ENCODE measurements at places on chromosomes 2 and 18.

DNA sequence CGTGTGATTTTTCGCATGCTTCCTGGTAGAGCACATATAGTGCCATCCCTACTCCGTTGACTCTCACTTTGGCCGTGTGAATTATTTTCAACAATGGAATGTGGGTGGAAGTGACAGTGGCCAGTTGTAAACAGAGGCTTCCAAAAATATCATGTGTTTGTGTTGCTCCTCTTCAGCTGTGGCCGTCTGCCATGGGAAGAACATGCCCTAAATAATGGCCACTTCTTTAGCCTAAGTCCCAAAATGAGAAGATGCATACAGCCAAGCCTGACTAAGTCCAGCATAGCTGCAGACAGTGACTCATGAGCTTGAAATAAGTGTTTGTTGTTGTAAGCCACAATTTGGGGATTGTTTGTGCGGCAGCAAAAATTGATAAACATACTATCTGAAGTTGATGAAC lies 8.9 kb upstream of the GALNT1 start:
- DNase-seq: no peak

GRCh38 chr2:240508832-240509545 lies 48.8 kb downstream of the ANKMY1 start:
- no peak for DNase-seq

DNA sequence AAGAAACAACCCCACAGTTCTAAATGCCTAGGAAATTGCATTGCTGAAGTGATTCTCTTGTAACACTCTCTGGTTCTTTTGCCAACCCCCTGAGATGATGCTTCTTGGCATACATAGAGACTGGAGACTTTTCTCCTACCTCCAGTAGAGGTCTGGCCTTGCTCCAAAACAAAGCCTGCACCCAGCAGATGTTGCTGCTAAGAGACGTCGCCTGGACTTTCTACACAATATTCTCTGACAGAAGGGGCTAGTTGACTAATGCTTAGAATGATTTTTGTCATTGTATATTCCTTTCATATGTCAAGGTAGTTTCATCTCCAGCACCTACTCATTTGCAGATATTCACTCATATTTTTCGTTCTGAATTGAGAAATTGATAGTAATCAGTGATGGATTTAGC lies 24.6 kb downstream of the SOWAHC start:
- no peak for DNase-seq

DNA sequence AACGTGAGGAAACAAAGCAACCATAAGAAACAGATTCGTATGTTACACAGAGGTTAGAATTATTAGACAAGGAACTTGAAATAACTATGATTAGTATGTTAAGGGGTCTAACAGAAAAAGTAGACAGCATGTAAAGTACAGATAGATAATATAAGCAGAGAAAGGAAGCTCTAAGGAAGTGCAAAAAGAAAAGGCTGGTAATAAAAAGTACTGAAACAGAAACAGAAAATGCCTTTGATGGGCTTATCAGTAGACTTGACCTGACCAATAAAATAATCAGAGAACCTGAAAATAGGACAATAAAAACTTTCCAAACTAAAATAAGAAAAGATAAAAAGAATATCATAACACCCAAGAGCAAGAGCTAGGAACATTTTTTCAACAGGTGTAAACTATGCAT lies 225.8 kb downstream of the RND3 start:
- no peak for DNase-seq

DNA sequence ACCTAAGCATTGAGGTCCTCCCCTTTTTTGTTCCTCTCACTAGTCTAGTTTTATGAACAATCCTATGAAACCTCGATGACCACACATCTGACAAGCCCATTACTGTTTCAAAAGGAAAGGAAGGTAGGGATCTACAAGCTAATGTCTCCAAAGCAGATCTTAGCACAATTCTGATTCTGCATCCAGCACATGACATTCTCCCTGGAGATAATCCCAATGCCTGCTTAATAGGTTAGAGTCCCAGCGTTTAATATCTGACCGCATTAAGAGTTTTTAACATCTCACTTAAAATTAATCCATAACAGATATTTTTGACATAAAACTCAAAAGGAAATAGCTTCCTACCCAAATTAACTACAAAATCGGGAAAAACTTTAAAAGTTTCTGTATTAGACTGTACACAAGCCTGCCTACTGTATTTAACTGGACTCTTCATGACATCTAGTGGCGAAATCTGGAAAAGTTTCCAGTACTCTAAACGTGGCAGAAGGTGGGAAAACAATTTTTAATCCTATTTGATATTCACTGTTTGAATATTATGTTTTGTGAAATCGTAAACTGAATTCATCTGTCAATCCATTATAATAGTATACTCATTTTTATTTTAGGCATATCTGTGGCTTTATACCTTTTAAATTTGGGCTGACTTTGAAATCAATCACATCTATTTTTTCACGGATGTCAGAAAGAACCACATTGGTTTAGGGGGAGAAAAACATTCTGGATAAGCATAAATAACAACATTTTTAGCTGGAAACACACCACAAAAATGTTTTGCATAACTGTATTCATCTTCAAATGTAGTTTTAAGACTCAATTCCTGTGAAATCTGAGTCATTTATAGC lies 62.4 kb downstream of the TXNL1 start:
- DNase-seq: no peak

DNA sequence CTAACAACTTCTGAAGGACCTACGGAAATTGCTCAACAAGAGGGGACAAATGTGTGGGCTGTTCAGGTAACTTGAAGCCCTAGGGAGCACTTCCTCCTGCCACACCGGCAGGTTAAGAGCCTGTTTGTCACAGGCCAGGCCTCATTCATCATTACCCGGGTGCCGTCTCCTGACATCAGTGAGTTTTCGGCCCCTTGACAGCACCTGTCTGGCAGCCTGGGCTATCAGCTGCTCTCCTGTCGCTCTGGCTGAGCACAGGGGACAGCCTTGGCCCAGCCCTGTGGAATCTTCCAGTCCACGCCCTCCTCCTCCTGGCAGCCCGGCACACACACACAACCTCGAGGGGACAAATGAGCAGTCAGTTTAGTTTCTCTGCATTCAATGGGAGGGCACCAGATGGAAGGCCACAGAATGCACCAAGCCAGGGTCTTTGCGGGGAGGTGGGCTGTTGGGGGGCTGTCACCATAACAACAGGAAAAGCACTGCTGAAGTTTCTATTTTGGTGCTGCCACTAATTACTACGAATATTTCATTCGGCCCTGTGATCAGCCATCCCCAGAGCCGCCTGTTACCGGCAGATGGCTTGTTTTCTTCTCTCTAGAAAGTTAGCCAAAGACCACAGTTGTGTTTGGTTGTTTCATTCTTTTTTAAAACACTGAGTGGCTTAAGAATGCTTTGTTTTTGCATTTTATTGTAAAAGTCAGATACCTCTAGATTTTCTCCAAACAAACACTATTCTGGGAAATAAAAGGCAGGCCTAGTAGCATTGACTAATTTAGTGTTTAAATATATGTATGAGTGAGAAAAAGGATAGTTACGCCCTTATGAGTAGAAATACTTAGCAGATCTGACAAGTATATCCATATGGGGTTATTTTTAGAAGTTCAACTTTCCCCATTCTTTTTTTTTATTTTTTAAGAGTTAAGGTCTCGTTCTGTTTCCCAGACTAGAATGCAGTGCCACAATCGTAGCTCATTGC lies 189.9 kb upstream of the NDUFV2 start:
- no peak for DNase-seq

DNA sequence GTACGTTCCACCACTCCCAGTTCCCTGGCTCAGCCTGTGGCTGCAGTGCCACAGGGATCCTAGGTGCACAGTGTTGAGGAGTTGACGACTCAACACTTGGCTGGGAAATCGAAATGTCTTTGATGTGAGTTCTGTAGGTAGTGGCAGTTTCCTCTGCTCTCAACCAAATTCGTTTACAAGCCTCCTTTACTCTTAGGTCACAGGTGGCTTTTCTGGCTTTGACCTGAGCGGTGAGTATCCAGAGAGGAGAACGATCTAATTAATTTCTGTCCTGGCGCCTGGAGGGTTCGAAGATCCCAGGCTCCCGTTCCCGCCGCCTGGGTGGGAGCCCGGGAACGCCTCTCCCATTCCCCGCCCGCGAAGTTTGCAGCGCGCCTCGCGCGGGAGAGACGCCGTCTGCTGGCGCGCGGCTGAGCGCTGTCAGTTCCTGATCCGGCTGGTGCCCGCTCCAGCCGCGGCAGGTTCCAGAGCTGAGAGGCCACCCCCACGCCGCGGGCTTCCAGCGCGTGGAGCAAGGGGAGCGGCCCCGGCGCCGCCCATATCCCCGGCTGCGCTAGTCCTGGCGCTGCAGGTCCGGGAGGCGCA lies at the start of gene LAMA3:
LAMA3 (plus strand) TSS at position 423 of the 585 bp plus-strand sequence. CDS start 231 bp downstream, outside the sequence.
- DNase-seq: peak; percentile 20

DNA sequence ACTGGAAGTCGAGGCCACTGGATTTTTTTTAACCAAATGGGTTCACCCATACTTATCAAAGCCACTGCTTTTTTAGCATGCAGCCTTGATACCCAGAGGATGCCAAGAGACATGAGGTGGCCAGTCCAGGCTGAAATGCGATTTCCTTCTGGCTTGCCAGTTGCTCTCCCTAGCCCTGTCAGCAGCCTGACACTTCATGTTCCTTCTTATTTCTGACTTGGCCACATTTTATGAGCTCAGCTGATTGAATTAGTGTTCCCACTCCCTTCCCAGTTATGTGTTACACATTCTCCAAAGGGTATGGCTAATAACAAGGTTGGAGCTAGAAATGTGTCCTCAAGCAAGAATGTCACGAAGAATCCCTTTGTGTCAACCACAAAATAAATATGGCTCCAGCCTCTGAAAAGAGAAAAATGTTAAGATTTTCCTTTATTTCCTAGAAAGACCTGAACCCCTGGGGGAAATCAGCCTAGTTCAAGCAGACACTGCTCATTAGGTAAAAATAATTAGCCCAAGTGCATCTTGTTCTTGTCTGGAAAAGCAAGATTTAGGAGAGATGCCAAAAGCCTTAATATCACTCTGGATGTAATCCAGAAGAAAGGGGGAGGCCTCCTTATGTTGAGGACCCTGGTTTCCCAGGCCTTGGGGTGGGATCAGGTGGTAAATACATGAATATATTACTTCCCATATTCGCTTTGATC lies 121.7 kb upstream of the TACR1 start:
- no peak for DNase-seq

DNA sequence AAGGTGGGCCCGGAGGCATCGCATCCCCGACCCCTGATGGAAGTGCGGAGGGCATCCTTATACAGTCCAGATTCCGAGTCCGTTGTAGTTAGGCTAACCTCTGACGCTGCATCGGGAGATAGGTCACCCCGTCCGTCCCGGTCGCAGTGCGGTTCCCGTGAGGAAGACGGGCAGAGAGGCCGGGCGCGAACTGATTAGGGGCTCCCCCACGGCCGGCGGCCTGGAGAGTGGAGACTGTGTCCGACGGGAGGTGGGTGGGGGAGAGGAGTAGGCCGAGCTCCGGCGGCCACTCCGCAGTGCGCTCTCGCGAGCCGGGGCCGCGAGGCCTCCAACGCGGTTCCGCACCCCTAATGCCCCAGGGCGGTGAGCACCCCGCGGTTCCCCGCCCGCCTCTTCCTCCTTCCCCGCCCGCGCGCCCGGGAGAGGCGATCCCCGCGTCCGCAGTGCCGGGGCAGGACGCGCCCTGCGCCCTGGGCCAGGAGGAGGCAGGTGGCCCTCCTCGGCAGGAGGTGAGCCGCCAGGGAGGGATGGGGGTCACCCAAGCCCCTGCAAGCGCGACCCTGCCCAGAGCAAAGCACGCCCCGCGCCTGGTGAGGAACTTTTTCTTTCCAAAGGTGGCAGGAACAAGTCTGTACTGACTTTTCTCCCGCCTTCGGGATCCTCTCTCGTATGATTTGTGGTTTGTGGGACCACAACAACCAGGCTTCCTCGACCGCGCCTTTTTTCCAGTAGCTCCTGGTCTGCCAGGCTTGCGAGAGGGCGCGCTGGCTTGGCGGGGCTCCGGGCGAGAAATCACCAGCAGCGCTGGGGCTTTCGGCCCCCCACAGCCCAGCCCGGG lies 1.4 kb upstream of the SP5 start:
- DNase-seq: no peak

DNA sequence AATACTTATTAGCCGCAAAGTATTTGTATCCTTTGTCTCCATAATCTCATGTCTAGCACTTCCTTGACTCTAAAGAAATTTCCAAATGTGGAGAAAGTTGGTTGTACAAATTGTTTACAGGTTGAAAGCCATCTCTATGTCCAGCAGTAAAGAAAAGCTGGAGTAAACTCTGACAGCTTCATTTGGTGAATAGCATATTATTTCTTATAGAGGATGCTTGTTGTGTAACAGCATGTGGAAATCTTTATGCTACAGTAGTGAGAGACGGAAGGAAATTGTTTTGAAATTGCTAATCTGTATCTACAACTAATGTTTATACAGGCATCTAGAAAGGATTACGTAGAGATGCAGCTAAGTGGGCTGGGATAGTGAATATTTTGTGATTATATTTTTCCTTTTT lies 78.5 kb downstream of the UGGT1 start:
- no peak for DNase-seq

DNA sequence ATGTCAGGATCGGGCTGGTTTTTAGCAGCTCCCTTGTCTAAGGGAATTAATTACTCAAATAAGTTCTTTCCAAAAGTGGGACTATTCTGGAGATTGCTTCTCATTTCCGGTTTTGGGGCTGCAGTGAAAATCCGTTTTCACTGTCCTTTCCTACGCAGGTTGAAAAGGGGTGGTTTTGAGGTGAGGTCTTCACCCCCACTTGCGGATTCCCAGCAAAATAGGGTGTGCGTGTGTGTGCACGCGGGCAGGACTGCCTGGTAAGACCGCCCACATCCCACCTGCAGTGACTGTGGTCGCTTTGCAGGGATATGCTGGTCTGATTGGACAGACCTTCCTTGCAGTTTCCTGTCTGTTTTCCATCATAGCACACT lies 472 bp upstream of the PLEKHM3 start:
- DNase-seq: peak; percentile 5

GRCh38 chr2:158931572-158931971 lies 36.9 kb upstream of the TANC1 start:
- no peak for DNase-seq

GRCh38 chr2:106541333-106541732 lies 54.2 kb downstream of the CD8B2 start:
- DNase-seq: no peak

- peak; percentile 45 for DNase-seq
These were observed 467 bp downstream of the PUM2 start for GRCh38 chr2:20350041-20350712.

- DNase-seq: no peak
These were observed 8.9 kb downstream of the ZNF512 start for GRCh38 chr2:27591745-27592144.

- no peak for DNase-seq
These were observed 219.1 kb upstream of the STK17B start for GRCh38 chr2:196390243-196391148.

All from activated CD4-positive, alpha-beta T cell treated with anti-CD3 and anti-CD28 coated beads, Interleukin-2, amount 50 U/mL, for 1 hour (primary cell).